ENCODE measurements at places on chromosomes 12 and 14.

DNA sequence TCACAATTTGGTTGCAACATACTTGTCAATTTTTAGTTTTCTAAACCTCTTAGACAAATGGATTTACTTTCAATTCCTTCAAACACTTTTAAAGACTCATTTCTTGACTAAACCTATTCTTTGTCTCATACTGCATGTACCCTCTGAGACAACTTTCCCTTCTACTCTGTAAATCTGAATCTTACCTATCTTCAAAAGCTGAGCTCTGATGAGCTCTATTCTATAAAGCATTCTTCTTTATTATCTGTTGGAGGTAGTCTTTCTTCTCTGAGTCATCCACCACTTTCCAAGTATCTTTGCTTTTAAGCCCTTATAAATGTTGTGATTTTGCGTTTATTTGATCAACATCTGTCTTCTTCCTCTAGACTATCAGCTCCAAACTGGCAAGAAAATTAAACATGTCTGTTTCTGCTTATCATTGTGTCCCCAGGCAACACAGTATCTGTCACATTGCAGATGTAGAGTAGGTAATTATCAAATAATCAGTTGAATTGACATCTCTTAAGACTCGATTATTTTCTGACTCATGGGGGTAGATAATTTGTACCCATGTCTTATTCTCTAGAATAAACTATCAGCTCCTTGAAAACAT, 265.6 kb upstream of the FAR2 start:
- DNase-seq = no peak

DNA sequence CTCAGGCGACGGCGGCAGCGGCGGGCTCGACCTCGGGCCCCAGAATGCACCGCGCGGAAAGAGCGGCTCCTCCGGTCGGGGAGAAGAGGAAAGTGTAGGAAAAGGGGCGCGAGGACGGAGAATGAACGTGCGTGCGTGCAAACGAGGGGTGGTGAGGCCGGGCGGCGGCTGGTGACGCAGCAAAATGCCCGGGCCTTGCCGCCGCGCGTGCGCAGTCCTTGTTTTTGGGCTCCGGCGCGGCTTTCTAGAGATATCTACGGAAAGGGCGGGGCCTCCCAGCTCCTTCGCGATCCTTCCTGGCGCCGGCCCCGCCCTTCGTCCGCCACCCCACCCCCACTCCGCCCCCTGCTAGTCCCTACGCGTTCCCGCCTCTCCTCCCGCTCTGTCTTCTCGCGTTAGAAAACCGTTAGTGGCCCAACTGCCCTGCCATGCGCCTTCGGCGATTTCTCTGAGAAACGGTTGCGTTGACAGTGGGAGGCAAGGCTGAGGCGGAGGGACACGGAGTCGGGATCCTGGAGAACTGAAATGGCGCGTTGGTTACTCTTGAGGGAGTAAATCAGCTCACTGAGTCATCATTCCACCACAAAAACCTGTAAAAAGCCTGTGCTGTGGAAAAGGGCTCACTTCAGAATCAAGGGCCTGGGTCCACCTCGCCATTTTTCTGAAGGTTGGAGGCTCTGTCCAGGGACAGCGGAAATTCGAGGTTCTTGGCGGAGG, at the start of gene PTGES3:
Gene PTGES3, minus strand, starts transcription at position 156 of the 717 bp plus-strand sequence. CDS start 285 bp downstream, outside the sequence.
- peak; percentile 96 for DNase-seq

DNA sequence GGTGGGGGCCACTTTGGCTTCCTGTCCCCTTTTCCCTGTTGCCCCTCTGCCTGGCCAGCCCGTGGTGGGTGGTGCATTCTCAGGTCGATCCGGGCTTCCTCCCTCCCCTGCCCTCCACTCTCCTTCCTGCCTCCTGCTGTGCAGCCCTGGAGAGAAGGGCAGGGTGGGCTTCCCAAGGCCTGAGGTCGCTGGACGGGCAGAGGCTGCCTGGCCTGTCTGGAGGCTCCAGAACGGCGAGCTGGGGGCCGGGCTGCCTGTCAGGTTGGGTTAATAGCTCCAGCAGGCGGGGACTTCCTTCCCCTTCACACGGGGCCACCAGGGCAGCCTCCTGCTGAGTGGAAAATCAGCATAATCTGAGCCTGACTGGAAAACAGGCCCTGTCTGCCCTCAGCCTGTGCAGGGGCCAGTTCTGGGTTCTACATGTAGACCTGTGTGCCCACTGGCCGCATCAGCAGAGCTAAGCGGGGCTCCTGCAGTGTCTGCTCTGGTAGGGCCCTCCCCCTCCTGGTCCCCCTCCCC, 11.3 kb downstream of the KIF26A start:
- no peak for DNase-seq

GRCh38 chr14:49977126-49977841, 84.4 kb downstream of the ARF6 start:
- peak; percentile 22 for DNase-seq

- no peak for DNase-seq
Observed at GRCh38 chr12:92080911-92081285, 64.7 kb downstream of the BTG1 start.

DNA sequence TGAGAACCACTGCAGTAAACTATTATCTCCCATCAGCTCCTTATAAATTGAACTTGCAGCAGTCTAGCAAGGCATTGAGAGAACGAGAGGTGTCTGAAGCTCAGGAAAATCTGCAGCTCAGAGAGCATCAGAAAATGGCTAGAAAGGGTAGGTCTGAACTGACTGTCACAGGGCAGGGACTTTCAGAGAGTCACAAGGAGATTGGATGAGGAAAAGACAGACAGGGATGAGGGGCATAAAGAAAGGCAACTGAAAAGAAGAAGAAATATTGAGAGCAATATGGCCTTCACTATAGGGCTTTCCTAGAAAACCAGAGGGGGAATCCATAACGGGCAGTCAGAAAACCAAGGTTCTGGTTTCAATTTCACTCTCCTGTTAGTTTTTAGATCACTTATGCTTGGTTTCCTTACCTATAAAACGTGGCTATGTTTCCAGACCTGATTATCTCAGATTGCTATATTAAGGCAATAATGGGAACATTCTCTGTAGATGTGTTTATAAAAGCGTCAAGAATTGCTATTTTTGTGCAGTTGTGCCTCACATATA, 40.9 kb downstream of the PDE6H start:
- no peak for DNase-seq
